HAP-1 (cell line): ENCODE measurements at places on chromosomes 2 and 18.
A peak's percentile ranks its signal among the peaks of the same experiment; 100 is the strongest.

GRCh38 chr2:111221701-111222100 is 101.0 kb downstream of the BCL2L11 start:
- DNase-seq, result no peak

DNA sequence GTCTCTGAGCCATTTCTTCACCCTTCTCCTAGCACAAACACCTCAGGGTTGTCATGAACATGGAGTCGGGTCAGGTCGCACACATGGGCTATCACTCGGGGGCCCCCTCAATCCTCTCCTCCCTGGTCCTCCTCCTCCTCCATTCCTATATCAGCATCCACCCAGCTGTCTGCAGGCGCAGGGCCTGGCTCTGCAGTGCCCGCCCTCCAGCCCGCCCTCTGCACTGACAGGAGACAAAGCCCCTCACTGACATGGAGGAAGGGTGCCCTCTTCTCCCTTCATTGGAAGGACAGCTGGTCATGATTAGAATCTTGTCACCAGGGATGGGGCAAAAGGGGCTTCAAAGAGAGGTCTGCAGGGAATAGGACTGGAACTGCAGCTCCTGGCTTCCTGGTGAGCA is 21.7 kb downstream of the HS1BP3 start:
- no peak for DNase-seq

GRCh38 chr18:27164905-27165304 is 20.2 kb downstream of the CHST9 start:
- no peak for DNase-seq

GRCh38 chr2:137021763-137022162 is 256.4 kb downstream of the THSD7B start:
- peak; percentile 14 for DNase-seq

DNA sequence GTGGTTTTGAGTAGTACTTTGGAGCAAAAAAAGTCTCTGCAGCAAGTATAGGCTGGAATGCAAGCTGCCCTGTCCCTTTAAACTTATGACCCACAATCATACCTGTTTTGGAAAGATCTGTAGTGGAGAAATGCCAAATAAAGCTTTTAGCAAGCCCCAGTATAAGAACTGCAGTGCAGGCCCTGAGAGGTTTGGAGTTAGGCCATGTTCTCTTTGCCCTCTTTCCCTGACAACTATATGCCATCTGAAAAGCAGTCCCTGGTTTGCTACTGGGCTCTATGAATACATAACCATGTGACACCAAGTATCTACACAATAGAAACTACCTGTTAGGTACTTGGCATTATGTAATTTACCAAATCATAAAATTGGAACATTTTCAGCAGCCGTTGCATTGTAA is 267.4 kb upstream of the HNMT start:
- no peak for DNase-seq

DNA sequence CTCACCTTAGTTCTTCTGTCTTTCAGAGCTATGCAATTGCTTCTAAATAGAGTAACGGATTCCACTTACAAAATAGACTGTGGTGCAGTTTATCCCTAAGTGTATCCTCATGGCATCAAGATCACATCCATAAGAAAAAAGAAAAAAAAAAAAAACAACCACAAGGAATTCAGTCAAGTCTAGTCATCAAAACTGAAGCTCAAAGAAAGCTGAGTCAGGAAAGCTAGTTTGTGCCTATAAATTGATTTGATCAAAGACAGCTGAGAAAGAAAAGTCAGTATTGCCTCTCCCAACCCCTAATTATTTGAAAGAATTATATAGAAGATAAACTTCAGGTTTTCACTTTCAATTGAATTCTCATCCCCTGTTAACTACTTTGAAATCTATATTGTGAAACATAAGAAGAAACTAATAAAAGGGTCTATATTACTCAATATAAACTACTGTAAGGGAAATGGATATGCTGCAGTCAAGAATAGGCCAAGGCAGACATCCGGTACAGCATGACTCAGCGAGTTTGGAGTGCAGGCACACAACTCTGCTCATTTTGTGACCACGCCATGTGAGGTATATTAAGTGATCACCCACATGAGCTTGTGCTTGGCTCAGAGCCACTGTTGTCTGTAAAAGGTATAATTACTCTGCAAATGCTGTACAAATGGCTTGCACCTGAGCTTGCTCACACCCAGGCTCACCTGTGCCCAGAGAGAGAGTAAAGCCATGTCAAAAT is 568.1 kb upstream of the CRIM1 start:
- no peak for DNase-seq

DNA sequence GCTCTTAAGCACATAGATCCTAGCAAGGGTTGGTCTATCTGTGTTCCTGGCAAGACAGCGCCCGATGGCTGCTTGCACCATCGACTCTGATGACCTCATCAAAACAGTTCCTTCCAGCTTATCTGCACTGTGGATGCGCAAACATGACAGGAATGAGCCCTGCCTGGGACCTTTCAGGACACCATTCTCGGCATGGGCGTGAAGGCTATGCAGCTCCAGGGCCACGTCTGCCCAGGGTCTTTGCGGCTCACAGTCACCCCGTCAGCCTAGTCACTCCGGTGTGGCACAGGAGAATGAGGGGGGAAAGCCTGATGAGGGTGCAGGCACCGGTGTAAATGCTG is 147.8 kb upstream of the TWIST2 start:
- DNase-seq, result no peak

GRCh38 chr18:36101943-36102342 is 27.2 kb downstream of the SLC39A6 start:
- no peak for DNase-seq

DNA sequence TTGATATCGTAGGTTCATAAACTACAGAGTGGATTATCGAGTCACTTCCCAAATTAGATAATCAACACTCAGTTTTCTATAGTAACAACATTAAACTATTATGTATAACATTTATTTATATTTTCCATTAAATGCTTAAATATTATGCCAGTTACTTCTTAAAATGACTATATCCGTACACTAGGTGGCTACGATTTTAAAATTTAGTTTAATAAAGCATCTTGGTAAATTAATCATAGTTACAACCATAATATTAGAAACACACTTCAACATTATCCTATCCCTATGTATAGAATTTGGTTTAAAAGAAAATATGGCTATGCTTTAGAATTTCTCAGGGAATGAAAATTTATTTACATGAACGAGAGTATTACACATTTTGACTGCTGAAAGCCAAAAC is 80.3 kb downstream of the SLC25A12 start:
- no peak for DNase-seq

DNA sequence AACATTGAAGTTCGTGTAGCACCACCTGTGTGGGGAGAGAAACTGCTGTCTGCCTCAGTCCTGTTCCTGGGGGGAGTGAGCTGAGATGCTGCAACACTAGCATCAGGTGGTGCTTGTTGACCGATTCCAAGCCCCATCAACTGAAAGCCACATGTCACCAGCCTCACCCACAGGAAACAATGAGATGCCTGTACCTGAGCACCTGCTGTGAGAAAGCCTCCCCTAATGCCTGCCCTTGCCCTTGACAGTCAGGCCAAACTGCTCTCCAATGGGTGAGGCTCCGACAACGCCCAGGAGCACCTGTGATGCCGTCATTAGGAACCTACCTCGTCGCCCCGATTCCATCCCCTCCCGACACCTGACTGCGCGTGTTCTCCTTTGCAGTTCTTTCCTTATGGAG is 104.6 kb downstream of the SMC6 start:
- DNase-seq, result no peak

GRCh38 chr2:88116669-88117432 is 11.0 kb downstream of the FABP1 start:
- DNase-seq, result no peak

DNA sequence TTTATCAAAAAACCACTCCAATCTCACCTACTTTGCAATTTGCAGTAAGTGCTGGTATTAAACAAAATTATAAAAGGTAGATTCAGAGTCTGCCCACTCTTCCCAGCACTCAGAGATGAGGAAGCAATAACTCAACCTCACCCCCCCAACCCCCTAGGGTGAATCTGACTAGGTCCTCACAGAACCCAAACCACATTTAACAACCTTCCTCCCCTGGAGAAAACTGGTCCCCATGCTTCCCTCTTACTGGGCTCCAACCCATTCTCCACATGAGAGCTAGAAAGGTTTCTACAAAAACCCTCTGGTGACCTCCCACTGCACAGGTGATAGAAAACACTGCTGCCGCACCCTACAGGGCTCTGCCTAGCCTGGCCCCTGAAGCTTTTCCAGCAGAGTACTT is 40.5 kb upstream of the BMP10 start:
- DNase-seq, result no peak

- DNase-seq, result peak; percentile 9
Observed at GRCh38 chr2:163877316-163877715, 141.5 kb upstream of the FIGN start.

DNA sequence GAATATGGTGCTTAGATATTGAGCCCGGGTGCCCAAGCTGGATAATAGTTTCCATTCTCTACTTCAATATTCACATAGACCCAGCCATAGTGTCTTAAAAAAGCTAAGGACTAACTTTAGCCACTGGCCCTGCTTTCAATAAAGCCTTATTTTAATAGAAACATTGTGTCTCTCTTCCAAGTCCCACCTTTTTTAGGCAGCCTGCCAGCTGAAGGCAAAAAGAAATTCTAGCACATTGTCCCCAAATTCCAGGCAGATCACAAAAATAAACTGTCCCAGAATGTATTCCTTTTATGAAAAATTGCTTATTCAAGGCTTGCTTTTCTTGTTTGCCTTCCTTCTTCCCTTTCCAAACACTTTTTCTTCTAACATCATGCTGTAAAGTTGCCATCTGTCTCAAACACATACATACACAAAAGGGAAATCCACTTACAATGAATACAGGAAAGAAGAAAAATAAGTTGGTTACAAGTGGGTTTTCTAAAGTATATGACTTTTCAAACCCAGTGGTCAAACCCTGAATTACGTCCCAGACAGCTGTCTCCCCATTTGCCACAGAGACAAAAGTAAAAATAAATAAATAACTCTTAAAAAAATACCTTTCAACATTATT is 778.5 kb downstream of the BCL11A start:
- no peak for DNase-seq

GRCh38 chr18:56823986-56824565 is 172.9 kb downstream of the WDR7 start:
- no peak for DNase-seq

DNA sequence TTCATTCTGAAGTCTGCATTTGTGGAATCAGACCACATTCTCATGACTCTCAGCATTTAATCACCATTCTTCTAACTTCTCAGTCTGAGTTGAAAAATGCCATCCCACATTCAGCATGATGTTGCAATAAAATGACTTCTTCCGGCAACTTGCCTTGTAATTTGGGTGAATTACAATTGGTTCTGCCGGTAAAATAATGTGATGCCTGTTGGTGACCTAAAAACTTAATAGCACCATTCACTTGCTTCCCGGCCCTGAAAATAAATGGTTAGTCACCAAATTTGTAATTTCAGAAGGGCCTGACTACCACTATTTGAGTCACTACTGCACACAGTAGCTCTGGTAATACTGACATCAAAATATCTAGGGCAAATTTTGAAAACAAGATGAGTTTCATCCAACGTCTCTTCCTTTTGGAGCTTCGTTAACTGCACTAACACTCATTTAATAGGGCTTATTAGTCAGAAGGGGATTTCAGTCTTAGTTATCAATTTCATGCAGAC is 637.1 kb upstream of the CHAC2 start:
- DNase-seq, result no peak

- peak; percentile 38 for DNase-seq
Observed at GRCh38 chr18:63107171-63107845, 212.3 kb downstream of the BCL2 start.

- no peak for DNase-seq
Observed at GRCh38 chr2:23713351-23713750, 213.6 kb downstream of the ATAD2B start.

DNA sequence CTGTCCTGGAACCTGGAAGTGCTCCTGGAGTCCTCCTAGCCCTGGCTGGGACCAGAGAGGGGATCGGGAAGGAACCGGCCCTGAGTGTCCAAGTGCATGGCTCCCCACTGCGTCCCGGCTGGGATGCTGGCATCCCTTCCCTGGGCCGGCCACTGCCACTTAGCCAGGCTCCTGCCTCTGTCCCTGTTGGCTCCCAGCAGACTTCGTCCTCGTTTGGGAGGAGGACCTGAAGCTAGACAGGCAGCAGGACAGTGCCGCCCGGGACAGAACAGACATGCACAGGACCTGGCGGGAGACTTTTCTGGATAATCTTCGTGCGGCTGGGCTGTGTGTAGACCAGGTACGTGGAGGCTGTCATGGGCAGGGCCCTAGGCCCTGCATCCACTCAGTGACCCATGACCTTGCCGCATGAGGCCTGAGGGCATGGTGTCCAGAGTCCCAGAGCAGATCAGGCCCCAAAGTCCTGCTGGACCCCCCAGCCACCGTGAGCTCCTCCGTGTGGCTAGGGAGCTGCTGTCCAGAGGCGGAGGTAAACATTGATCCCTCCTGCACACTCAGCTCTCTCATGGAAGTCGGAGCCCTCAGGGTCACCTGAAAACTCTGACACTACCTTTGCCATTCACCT is 7.1 kb downstream of the ANO7 start:
- no peak for DNase-seq

GRCh38 chr2:134314681-134315368 is 61.0 kb downstream of the MGAT5 start:
- no peak for DNase-seq
